ENCODE measurements at places on chromosomes 2 and 18.

DNA sequence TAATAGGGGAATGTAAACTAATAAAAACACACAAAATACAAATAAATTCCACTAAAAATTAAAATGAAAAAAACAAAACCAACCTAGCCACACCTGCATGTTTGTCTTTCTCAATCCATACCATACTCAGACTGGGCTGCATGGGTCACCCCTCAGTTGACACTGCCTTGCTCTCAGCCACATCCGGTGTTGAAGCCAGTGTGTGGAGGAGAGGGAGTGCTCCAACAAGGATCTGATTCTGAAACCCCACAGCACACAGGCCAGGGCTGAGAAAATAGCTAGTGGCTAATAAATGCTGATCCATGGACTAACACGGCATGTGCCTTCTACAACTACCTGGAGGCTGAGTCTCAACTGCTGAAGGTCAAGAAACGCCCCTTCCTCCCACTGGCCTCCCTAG lies 13.7 kb downstream of the RND3 start:
- no peak for DNase-seq

- DNase-seq = no peak
Observed at GRCh38 chr2:3316456-3317276, 61.0 kb downstream of the EIPR1 start.

DNA sequence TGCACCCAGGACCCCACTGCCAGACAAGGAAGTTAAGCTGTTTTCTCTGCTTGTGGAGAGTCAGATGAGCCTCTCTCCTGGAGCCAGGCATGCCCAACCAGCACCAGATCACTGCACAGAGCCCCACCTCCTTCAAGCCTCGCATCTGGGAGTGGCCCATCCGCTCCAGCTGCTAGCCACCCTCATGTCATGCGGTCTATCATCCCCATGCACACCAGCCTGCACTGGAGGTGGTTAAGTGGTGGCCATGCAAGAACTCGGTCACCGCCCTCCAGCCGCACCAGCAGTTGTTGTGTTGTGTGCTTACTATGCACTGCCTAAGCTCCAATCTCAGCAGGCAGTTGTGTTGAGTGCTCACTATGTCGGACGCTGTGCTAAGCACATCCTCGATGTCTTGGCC lies 177.9 kb upstream of the SLC14A2 start:
- no peak for DNase-seq

DNA sequence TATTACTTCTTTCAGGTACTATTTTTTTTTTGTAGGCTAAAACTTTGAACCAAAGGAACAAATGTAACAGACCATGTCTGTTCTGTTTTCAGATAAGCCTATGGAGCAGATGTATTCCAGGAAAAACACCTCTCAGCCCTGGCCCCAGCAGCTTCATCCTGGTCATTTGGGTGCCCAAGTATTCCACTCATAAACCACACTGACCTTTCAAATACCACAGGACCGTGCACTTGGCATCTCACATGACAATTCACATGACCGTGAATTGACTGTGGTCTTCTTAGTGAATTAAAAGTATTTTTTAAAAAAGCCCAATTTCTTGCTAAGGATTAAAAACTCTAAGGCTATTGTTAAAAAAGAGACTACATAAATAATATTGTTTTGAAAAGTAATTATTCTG lies 50.2 kb downstream of the SMIM21 start:
- no peak for DNase-seq

- no peak for DNase-seq
Observed at GRCh38 chr18:59265246-59265973, 7.8 kb downstream of the RAX start.

DNA sequence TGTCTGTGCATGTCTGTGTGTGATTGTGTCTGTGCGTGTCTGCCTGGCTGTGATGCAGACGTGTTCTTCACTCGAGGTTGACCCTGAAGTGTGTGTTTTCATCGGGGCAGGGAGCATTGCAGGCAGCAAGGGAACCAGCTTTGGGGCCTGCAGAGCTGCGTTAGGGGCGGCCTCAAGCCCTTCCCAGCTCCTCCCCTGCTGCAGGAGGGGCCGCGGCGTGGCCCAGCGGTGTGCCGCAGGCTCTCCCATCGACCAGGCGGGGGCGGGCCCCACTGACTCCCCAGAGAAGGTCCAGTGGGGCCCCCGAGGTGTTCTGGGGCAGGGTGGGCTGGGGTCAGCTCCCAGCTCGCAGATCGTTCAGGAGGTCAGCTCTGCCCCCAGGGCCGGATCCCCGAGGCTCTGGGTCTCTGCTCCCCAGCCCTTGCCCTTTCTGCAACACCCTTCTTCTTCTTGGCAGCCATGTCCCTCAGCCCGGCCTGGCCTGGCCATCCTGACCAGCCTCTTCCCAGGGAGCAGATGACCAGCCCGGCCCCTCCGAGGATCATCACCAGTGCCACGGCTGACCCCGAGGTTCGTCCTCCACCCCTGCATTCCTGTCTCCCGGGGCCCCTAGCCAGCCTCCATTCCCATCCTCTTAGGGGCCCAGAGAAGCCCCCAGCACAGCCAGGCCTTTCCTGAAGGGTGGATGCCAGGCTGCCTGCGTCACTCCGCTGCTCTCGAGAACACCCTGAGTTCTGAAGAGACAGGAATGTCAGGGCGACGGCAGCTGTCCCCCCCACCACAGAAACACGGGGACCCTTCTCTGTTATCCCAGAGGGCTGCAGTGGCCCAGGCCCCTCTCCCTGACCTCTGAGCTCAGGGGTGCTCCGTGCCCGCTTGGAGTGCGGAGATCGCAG lies 11.1 kb upstream of the KLHL30 start:
- no peak for DNase-seq

DNA sequence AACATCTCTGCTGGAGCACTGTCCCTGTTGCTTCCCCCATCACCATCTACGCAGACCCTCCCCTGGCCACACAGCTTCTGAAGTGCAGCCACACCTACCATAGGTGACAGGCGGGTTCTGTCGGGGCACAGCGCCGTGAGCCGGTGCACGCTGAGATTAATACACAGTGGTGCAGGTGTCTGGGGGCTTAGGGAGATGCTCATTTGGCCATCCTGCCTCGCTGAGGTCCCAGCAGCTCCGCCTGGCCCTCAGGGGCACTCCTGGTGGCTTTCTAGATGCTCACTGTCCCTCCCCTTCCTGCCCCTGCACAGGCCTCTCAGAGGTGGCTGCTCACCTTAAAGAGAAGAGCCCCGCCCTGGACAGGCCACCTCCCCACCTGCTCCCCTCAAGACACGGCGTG lies 18.9 kb upstream of the RPL31 start:
- no peak for DNase-seq

DNA sequence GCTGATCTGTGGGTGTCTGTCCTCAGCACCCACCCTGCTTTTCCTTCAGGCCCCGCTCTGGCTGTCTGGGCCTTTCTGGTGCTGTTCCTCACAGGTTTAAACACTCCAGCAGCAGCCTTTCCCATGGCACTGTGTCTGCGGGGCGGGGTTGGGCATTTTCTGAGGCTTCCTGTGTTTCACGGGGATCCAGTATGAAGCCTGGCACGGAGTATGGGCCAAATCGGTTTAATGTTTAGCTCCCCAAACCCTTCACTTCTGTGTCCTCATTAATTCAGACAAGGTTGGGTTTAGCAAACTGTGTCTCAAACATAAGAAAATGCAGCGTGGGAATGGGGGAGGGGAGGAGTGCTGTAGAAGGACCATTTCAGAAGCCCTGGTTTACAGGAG lies 44.9 kb downstream of the HPCAL1 start:
- no peak for DNase-seq

GRCh38 chr18:10094655-10095054 lies 180.8 kb downstream of the VAPA start:
- no peak for DNase-seq

DNA sequence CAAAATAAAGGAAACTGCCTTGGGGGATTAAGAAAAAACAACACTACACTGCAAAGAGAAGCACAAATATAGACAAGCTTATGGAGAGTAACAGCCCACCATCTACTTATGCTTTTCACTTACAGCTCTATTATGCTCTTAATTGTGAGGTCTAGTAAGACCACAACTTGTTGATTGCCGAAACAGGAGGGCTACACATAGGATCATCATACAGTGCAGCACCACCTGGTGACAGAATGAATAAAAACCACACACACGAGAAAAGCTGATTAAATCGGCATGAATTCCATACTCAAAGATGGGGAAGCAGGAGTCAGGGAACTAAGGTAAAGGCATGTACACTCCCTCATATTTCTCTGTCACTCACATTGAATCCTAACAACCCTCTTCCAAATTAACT lies 259.2 kb downstream of the IKZF2 start:
- DNase-seq = no peak

DNA sequence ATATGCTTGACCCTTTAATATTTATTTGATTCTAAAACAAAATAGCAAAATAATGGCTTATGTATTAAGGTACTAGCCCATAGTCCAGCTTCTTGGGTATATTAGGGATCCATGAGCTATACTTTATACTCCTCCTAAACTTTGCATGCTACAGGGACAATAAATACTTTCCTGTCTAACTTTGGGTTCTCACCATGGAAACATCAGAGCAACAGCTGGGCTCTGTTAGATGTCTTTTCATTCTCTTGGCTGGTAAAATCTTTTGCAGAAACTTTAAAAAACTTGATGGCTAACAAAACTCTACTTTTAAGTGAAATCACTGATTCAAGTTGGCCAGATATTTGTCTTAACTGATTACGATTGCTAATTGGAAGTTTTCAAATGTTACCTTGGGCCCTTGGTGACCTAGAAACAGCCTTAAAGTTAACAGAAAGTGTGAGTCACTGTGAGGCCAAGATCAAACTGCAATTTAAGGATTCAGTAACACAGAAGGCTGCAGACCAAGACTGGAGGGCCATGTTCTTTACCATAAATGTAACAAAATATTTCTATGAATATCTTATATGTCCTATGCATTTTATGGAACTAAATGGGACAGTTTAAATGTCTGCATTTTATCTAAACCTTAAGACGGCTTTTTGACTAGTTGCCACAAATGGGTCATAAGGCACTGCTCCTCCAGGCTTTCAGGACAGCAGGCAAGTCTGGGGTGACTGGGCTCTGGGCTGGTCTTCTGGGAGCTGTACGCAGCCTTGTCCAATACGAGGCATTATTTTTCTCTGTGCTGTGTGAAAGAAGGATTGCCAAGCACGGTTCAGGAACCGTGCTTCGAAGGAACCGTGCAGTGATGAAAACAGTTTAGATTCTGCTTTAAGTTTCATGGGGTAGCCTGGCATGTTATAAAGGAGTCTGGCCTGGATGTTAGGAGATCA lies 188.5 kb downstream of the TPGS2 start:
- no peak for DNase-seq

GRCh38 chr2:176272870-176273459 lies 3.7 kb downstream of the MTX2 start:
- no peak for DNase-seq

DNA sequence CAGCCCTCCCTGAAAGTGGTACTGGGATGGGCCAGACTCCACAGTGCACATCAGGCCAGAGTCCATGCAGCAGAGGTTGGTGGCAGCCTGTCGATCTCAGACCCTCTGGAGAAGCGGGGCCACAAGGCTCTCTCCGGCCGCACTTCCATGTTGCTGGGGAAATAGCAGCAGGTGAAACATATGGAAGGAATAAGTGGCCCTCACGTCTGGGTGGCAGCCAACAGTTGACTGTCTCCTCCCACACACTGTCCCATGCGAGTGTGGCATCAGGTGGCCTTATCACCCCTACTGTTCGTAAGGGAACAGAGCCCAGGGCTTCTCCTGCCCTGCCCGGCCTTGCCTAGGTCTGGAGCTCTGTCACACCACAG lies 58.1 kb upstream of the FOSL2 start:
- DNase-seq = no peak

DNA sequence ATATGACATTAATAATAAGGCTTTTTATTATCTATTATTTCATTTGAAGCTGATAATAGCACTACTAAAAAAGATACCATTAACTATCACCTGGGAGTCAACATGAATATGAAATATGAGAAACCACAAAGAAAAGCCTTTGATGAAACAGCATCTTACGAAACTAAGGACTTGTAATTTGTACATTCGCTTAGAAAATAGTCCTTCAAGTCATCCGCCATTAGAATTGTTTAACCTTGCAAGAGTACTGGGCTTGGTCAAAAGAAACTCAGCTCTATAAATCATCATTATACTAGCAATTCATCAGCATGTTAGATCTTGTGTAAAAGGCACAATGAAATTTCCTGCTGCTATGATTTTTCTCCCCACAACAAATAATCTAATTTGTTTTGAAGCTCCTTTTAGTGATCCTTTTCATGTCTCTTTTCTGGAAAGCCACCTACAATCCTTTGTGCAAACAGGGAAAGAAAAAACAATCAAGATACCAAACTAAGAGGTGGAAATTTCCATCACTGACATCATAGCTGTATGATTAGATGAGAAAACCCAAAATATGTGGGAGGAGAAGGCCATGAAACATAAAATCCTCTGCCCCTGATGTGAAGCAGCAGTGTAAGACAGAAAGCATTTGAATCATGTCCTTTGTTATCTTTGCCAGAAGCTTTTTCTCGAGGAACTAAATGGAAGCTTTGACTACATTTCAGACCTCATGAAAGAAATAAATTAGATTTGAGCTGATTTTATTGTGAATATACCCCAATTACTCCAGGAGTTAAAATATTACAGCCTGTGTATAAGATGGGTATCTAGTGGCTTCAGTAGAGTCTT lies 31.2 kb downstream of the SCN9A start:
- no peak for DNase-seq

DNA sequence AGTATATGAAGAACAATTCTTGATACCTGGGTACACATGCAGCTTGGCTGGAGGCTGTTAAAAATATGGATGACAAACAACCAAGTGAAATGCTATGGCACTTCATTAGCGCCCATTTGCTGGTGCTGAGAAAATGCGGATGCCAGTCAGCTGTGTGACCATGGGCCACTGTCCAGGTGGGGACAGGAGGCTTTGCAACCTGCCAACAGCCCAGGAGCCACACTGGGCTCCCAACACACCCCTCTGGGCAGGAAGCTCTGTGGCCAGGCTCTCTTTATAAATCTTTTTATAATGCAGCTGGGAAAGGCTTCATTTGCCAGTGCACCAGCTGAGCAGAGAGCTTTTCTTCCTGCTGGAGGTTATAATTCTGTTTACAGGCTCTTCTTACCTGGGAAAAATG lies 19.9 kb downstream of the RNF144A start:
- no peak for DNase-seq

DNA sequence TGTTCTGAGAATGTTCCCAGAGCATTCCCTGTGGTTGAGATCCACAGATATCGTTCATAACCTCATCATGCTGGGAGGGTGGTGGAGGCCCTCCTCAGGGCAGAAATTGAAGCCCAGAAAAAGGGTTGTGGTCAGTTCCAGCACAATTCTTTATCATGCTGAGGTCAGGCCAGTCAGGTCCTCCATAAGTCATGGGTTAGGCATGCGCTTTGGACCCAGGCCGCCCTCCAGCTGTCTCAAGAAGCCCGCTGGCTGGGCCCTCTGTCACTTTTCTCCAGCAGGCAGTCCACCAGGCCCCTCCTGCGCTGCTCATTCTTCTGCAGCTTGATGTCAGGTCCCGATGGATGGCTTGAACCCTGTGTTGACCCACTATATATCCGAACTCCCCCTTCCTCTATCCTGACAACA lies 151.1 kb upstream of the NT5C1B start:
- no peak for DNase-seq

GRCh38 chr2:192411755-192412154 lies 217.0 kb upstream of the TMEFF2 start:
- no peak for DNase-seq

All from LoVo (cell line).